ENCODE measurements at places on chromosomes 2 and 18.

- no peak for DNase-seq
These were observed 46.6 kb upstream of the SERTAD2 start for GRCh38 chr2:64700133-64700809.

DNA sequence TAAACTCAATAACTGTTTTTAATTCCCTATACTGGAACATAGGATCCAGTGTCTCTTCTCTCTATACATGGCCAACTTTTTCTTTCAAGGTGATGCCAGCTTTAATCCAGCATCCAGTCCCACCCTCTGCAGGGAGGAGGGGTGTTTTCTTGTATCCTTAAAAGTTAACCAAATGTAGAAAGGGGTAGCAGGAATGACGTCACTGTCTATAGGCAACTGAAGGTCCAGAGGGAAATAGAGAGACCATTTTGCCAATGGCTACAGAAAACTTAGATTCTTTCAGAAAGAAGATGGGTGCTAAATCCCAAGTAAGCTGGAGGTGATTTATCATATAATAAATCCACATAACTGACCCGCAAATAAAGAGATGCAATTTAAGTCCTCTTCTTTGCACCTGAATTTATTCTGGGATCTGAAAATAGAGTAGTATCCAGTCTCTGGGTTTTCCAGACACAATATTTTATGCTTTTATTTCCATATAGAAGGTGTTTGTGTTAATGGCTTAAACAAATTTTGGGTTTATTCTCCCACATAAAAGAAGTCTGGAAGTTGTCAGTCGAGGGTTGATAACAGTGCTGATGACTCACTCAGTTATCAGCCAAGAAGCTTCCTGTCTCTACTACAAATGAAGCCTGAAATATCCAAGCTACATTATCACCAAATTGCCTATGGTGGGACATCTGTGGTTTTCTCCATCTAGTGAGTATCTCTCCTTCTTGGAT lies 5.7 kb upstream of the DNER start:
- DNase-seq, result no peak

DNA sequence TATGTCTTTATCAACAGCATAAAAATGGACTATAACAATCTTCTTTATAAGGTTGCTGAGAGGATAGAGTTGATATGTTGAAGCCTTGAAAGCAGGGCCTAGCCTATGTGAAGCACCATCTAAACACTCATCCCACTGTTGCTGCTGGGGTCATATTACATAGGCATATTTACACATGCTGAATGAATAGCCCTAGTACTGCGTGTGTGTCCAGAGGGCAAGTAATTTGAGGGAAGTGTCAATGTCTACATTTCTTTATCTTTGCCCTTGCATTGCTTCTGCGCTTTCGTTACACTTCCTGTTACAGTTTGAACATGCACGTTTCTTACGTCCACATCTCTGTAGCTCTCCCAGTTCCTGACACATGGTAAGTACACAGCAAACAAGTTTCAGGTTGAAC lies 280.3 kb upstream of the ATP5MC3 start:
- no peak for DNase-seq

- no peak for DNase-seq
These were observed 45.3 kb downstream of the DGKD start for GRCh38 chr2:233399306-233400225.

DNA sequence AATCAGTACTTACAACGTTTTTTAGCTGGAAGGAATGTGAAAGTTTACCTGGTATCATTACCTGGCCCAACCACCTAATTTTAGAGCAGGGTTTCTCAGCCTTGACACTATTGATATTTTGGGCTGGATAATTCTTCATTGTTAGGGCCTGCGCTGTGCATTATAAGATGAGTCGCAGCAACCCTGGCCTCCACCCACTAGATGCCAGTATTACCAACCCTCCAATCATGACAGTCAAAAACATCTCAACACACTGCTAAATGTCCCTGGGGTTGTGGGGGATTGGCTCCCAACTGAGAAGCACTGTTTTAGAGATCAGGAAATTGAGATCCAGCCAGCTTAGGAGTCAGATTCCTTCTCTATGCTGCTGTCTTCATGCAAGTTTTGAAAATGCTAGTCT lies 265.3 kb upstream of the TCF4 start:
- no peak for DNase-seq

All from LoVo (cell line).